Activated T-cell treated with anti-CD3 and anti-CD28 coated beads, Interleukin-2, amount 50 U/mL, for 1 hour (primary cell): ENCODE measurements at places on chromosomes 4 and X.

DNA sequence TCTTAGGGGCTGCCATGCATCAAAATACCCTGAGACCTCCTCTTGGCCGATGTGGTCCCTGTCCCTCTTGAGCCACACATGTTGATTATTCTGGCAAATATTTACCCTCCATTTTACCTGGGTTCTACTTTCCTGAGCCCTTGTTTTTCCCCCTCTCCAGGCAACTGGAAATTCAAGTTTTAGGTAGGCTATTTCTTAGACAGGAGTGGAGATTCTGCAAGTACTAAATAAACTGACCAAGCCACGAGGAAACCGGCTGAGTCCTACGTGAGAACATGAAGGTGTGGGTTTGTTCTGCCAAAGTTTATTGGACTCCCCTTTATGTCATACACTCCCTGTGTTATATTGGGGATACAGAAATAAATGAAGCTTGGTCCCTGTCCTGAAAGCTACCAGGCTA, 88.1 kb downstream of the RTL5 start:
- no peak for DNase-seq

GRCh38 chr4:149409555-149409962, 406.1 kb downstream of the IQCM start:
- DNase-seq: no peak

DNA sequence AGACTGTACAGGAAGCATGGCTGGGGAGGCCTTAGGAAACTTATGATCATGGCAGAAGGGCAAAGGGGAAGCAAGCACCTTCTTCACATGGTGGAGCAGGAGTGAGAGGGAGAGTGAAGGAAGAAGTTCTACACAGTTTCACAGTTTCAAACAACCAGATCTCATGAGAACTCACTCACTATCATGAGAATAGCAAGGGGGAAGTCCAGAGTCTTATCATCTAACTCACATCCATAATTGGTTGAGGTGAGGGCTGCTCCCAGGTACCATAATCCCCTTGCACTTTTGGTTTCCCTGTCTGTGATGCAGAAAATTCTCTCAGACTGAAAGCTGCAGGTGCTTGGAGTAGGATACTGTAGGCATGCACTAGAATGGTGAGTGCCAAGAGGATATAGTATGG, 233.8 kb upstream of the CPEB2 start:
- DNase-seq: no peak

- no peak for DNase-seq
These were observed 91.9 kb downstream of the SEL1L3 start for GRCh38 chr4:25770847-25771246.

GRCh38 chr4:124862261-124862660, 149.7 kb upstream of the ANKRD50 start:
- no peak for DNase-seq

- no peak for DNase-seq
These were observed 15.8 kb upstream of the DHRSX start for GRCh38 chrX:2516623-2517022.

DNA sequence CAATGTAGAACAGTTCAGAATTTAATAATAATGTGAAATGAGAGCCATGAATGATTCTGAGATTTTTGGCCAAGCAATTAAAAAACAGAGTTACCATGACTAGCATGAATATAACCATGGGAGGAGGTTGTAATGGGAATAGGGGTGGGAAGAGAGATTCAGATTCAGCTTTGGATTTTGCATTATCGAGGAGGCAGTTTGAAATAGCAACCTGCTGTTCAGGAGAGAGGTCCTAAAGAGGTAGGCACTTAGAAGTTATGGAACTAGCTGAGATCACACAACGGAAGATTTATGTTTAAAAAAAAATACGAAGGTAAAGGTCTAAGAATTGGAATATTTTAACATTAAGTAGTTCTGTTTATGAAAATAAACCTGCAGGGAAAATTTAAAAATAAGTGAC, 124.4 kb upstream of the TECRL start:
- DNase-seq: no peak

- no peak for DNase-seq
These were observed 182.8 kb downstream of the MOSPD2 start for GRCh38 chrX:15056044-15056443.

DNA sequence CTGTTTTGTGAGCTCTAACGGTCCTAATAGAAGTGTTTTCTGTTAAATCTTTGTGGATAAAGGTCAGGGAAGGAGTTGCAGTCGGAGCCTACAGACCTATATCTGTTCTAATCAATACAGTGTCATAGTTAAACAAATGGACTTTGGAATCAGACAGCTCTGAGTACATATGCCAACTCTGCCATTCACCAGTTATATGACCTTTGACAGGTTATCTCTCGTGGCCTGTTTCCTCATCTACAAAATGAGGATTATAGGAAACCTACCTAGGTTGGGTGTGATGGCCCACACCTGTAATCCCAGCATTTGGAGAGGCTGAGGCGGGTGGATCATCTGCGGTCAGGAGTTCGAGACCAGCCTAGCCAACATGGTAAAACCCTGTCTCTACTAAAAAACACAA, 89.7 kb downstream of the MID1IP1 start:
- no peak for DNase-seq

DNA sequence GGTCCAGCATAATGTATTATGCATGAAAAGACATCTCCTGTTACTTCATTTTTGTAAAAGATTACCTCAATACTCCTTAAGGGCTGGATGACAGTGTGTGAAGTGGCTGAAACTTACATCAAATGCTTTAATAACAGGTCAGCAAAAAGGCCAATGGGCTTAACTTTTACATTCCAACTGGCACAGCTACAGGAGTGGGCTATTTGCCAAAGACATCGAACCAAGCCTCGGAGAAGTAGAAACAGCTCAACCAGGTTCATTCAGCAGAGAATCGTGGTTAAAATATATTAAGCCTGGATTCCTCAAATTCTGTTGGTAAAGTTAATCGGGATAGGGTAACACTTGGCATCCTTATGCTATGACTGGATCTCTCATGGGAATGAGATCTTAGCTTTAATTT, 639.7 kb downstream of the TRIML1 start:
- DNase-seq: no peak

GRCh38 chr4:121701263-121701662, 4.5 kb upstream of the ANXA5 start:
- DNase-seq: no peak

DNA sequence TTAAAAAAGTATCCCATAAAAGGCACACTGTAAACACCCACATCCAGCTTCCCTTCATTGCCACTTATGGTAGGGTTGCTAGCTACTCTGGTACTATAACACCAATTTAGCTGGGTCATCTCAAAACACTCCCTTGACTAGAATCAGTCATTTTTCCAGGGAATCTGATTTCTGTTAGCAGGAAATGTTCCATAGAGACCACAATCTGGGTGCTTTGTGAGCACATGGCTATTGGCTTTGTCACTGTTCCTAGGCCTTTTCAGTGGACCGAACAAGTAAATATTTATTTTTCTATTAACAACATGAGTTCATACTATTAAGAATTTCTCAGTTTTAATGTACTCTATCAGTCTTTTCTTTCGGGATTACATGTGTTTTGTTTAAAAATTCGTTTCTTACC, 404.7 kb upstream of the GNPDA2 start:
- no peak for DNase-seq

GRCh38 chr4:84535901-84536300, 36.8 kb upstream of the NKX6-1 start:
- DNase-seq: no peak

DNA sequence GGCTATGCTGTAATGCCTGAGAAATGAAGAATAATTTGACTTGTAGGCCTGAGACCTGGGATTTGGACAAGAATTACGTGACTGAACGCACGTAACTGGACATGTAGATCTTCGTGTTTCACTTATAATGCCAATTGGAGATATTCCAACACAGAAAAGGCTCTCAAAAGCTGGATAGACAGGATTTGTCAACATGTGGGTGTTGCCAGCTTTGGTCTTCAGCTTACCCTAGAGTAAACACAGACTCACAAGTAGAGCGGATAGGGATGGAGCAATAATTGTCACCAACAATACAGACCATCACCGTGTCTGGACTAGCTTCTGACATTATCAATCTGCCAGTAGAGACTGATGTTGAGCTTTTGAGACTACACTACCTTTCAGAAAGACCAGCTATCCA, 1511.0 kb upstream of the ADGRL3 start:
- DNase-seq: no peak

DNA sequence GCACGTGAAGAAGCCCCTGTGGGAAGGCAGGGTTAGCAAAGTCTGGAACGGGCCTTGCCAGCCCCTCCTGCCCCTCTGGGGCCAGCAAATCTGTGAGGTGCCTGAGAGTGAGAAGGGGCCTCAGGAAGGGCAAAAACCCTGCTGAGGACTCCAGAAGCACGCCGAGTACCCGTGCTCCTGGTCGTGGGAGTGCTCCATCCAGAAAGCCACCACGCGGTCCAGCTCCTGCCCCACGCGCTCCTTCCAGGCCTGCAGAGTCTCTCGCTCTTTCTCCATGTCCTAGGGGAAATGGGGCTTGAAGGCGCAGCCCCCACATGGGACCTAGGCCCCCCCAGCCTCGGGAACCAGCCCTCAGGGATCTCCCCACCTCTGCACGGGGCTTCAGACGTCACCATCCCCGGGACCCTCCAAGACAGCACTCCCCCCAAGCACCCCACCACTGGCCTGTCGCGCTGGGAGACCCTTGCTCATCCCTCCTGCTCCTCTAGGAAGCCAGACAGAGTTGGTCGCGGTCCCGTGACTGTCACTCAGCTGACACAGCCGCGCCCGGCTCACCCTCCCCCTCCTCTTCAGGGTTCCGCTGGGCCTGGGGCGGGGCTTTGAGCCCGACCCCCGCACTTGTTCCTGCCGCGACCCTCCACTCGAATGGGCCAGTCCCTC, at the start of gene RENBP:
Gene RENBP, minus strand, starts transcription at position 504 of the 660 bp plus-strand sequence. Its CDS starts 33 bp downstream, at position 471.
- DNase-seq: peak; percentile 46

GRCh38 chr4:13481569-13481968, 2.6 kb downstream of the RAB28 start:
- DNase-seq: no peak

DNA sequence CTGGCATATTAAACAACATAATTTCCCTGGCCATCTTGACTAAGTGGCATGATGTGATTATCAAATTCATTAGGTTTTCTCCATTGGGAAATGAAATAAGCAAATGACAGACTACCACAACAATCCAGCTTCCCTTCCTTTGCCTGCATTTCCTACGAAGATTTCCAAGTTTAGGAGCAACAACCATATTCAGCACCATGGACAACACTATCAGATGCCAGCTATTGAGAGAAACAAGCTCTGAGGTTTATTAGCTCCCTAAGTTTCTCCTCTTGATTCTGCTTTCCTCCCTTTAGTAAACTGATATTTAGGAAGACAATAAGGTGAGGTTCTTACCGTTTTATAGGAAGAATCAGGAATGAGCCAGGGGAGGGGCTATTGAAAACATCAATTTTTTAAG, 36.2 kb downstream of the DCX start:
- DNase-seq: no peak

DNA sequence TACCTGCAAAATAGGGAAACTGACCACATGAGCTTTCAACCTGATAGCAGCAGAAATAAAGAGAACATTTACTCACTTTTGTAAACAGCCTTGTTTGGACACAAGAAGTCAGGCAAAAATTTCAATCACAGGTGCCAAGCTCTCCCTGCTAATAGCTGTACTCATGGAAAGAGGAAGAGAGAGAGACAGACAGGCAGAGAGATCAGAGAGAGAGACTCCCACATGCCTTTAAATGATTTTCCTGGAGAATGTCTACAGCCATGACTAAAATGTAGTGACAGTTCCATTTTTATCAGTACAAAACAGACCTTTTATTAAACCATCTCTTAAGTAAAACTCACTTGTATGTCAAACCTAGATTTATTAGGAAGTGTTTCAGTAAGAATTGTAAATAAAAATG, 752.9 kb downstream of the TRAM1L1 start:
- no peak for DNase-seq

DNA sequence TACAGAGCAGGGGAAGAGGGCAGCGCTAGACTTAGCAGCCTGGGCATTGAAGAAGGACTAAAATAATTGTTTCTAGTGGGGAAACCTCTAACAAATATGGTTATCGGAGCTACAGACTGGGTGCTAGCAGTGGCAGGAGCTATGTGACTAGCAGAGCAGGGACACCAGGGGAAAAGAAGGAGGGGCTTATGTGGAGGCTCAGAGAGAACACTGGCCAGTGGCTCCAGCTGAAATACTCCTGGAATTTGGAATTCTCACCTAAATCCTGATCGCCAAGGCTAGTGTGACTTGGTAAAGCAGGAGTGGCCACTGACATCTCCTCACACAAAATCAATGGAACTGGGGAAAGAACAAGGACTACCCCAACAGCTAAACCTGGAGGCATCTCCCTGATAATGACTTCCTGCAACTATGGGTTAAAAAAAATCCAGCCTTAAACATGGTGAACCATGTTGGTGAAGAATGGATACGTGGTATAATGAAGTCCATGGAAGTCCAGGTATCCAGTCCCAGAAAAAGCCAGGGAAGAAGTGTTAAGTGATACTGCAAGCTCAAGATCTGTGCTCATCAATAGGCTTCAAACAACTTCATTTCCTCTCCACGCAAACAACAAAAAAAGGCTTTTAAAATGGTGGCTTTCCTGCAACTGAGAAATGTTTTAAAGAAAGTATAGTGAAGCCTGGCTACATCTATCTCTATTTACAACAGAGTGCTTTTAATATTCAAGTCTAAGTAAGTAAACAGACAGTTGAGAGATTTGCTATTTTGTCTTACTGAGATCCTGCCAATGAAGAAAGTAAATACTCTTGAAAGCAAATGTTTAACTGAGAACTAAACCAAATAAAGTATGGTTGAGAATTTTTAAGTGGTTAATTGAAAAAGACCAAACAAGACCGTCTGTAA, 1.8 kb downstream of the TAPT1 start:
- no peak for DNase-seq

DNA sequence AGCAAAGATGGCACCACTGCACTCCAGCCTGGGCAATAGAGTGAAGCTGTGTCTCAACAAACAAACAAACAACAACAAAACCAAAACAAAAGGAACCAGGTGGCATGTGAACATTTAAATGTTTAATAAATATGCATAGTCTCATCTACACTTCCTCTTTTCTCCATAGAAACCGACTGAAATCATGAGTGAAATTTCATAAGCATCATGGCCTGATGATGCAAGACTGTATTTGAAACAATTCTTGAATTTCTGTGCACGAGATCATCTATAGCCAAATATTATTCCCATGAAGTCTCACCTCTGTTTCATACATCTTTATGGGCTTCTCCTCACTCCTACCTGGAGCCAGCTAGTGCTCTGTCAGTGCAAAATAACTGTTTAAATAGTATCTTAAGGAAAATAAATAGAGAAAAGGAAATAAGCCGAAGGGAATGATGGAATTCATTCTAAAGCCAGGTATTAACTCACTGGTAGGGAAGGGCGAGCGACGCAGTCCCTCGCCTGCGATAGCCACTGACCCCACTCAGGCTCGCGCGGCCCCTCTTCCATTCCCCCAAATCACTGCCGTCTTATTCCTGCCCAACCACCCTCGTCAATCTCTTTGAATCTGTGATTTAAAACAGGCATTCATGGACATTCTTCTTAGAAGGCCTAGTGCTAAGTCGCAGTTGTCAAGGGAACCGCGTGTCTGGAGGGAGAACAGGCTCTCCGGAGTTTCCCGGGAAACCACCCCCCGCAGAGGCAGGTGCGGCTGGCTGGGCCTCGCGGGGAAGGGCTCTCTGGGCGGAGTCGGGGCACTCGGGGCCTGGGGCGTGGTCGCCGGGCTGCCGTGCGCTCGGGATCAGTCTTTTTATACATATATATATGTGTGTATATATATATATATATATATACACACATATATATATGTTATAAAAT, 52.4 kb upstream of the TRIM2 start:
- peak; percentile 31 for DNase-seq

- DNase-seq: no peak
These were observed 764.1 kb downstream of the STIM2 start for GRCh38 chr4:27624749-27625148.
